ENCODE measurements at places on chromosomes 5 and 9.
A peak's percentile ranks its signal among the peaks of the same experiment; 100 is the strongest.

DNA sequence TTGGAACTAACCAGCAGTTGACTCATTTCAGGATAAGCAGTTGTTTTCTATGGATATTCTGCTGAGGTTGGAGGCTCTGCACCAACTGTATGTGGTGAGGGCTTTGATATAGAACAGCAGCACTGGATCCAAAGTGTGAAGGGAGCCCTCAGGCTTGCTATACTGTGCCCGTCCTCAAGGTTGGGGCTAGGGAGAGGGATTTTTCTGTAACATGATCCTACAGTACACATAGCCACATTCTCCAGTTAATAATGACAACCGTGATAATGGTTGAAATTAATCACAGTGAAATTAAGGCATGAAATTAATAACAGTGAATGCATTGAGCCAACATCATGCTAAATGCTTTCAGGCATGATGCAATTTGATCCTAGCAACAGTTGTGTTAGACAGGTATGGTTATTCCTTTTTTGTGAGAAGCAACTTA is 36.7 kb downstream of the ARHGAP26 start:
- DNase-seq = no peak

- no peak for DNase-seq
Observed at GRCh38 chr9:127202461-127203169, 62.0 kb upstream of the GARNL3 start.

GRCh38 chr9:118883411-118883810 is 485.8 kb downstream of the BRINP1 start:
- DNase-seq = no peak

DNA sequence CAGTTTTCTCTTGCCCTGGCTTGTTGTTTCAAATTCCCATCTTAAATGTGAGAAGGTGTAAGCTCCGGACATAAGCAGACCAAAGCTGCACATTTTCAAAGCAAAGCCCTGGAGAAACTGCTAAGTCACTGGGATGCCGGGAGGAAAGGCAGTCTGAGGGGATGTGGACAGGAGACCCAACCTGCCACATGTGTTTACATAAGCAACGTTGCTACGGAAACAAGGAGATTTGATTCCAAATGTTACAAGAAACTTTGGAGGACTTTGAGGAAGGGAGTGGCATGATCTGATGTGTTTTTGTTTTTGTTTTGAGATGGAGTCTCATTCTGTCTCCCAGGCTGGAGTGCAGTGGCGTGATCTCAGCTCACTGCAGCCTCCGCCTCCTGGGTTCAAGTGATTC is 25.7 kb upstream of the INSYN2B start:
- DNase-seq = no peak

- DNase-seq = peak; percentile 73
Observed at GRCh38 chr9:80552931-80553330, 981.2 kb downstream of the TLE4 start.

Data from ascending aorta (tissue), 2 donors.